NCI-H510A treated with DMSO at 0.1 percent for 48 hours (cell line): ENCODE measurements at places on chromosomes 11 and 22.
A peak's percentile ranks its signal among the peaks of the same experiment; 100 is the strongest.

DNA sequence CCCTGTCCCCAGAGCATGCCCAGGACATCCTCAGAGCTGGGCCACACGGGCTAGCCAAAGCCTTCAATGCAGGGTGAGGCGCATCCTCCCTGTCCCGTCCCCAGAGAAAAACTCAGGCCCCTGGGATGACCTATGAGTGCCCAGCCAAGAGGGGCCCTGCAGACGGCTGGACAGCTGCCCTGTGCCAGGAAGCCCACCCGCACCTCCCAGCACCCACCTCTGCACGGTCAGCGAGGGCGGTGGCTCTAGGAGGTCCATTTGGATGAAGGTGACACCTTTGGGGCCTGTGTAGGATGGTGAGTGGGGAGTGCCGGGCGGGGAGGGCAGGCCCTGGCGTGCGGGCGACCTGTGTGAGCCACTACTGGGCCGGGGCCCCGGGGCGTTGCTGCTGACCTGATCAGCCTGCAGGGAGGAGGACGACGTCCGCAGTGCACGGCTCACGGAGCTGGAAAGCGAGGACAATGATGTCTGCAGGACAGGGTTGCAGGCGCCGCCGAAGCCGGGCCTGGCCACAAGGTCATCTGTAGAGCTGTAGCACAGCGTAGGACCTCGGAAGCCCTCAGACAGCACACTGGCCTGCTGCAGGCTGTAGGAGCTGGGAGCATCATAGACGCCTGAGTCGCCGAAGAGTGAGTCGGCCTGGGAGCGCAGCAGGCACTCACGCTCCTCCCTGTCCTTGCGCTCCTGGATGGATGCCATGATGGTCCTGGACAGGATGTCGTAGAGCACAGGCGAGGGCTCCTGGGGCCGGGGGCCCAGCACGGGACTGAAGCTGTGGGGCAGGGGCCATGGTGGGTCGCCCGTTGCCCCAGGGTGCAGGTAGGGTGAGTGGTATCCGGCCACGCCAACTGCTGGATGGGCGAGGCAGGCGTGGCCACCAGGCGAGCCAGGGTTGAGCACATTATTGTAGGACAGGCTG lies 180.5 kb downstream of the IGLL1 start:
- no peak for DNase-seq

DNA sequence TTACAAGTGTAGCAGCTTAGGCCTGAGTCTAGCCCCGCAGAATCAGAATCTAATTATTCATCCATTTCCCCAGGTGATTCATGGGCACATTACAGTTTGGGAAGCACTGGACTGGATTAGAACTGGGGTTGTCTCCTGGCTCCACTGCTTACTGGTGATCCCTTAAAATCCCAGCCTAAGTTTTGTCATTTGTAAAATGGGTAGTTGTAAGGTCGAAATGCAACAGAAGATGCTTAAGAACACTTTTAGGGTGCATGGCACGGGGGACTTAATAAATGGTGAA lies 1.3 kb downstream of the STX3 start:
- no peak for DNase-seq

GRCh38 chr22:33438273-33438672 lies 380.1 kb upstream of the SYN3 start:
- peak; percentile 4 for DNase-seq

DNA sequence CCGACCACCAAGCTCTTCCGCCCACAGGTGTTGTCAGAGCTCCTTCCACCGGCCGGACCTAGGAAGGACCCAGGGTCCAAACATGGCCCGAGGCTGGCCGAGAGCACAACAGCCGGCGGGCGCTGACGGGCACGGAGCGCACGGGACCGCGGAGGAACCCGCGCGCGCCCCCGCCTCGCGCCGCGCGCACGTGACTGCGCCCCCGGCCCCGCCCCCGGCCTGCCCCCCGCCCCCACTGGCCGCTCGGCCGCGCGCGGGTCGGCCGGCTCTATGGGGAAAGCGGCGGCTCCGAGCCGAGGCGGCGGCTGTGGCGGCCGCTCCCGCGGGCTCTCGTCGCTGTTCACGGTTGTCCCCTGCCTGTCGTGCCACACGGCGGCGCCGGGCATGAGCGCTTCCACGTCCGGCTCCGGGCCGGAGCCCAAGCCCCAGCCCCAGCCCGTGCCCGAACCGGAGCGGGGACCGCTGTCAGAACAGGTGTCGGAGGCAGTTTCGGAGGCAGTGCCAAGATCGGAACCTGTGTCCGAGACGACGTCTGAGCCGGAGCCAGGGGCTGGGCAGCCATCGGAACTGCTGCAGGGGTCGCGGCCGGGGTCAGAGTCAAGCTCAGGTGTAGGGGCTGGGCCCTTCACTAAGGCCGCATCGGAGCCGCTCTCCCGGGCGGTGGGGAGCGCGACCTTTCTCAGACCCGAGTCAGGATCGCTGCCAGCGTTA lies at the start of gene OSBP2:
Gene OSBP2, plus strand, starts transcription at position 235 of the 711 bp plus-strand sequence. Its CDS starts 36 bp downstream, at position 271.
- no peak for DNase-seq

DNA sequence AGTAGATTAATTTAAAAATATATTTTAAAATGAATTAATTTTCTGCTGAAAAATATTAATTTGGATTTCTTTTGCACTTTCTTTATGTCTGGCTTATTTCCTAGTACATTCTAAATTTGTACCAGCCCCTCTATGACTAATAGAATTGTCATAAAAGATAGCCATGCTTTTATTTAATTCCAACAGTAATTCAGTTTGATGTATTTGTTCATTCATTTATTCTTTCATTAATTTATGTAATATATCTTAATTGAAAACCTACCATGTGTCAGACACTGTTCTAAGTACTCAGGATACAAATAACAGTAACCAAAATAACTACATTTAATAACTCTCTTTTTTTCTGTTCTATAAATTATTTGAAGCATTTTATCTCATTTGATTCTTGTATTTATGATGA lies 264.0 kb upstream of the CCDC179 start:
- DNase-seq: no peak

GRCh38 chr22:39525658-39525975 lies 5.3 kb downstream of the ATF4 start:
- DNase-seq: no peak

DNA sequence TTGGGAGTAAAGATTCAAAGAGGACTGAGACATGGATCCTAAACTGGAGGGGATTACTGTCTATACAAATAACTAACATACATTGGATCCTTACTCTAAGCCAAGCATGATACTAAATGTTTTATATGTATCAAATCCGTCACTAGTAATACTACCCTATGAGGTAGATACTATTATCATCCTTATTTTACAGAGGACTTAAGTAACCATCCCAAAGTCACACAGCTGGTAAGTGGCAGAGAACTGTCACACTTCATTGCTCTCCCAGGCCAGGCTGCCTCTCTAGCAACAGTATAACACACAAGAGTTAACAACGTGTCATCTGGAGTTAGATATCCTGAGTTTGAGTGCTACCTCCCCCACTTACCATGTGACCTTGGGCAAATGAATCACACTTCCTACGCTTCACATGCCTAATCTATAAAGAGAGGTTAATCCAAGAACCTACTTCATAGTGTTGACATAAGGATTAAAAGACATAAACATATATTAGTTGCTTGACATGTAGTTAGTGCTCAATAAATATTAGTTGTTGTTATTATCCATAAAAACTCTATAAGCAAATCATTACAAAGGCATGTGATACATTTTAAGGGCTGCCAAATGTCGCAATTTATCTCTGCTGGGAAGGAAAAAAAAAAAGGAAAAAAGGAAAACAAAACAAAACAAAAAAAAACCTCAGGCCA lies 33.8 kb upstream of the SPON1 start:
- DNase-seq: peak; percentile 64

DNA sequence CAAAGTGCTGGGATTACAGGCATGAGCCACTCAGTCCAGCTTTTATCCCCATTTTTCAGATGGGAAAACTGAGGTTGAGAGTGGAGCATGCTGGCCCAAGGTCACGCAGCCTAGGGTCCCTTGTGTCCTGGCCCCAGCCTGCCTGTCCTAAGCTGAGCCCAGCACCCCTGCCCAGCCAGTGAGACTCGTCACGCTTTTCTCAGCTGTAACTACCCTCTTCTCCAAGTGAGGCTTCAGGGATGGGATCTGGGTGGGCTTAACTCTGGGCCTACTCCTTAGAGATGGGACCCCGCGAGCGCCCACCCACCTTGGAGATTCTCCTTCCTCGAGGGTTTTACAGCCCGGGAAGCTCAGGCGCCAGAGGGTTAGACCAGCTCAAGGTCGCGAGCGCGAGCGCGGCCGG lies 390 bp upstream of the TMEM151A start:
- no peak for DNase-seq

GRCh38 chr11:68855205-68855981 lies 13.7 kb upstream of the CPT1A start:
- DNase-seq: no peak

DNA sequence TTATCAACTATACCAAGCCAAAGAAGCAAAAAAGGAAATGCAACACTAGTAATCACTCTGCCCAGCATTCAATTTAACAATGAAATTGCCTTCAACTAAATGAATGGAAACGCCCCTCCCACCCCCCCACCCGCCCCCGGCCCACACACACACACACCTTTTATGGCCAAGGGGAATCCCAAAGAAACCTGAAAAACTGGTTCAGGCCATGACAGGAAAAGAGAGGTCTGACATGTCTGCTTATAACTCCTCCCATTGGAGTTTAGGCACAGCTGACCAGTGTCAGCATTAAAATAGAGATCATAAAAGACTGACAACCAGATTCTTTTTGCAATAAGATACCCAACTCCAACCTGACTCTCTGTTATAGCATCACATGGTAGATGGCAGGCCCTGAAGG lies 42.6 kb downstream of the ACER3 start:
- peak; percentile 64 for DNase-seq

GRCh38 chr22:43880541-43880991 lies 11.2 kb downstream of the PNPLA5 start:
- no peak for DNase-seq

DNA sequence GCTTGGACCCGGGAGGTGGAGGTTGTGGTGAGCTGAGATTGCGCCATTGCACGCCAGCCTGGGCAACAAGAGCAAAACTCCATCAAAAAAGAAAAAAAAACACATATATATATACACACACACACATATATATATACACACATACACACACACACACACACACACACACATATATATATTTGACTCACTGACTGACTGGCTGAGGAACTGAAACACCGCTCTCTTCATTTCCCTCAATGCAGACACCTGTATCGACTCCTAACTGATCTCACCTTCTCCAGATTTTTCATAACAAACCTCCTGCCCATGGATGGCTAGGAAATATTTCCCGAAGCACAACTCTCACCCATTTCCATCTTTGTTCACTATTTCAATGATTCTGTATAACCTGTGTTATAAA lies 140.7 kb upstream of the ANO3 start:
- DNase-seq: no peak

DNA sequence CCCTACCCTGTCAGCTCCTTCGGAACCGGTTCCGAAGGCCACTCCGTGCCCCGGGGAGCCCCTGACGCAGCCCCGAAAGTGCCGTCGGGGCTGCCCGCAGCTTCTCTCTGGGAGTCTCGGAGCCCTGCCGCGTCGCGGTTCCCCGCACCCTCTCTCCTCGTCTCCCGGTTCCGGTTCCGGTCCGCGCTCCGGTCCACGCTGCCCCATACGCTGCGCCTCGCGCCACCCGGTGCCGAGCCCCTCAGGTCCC lies 618 bp downstream of the MTA2 start:
- no peak for DNase-seq
